Trophoblast cell (in vitro differentiated cells and primary cell): ENCODE measurements at places on chromosomes 7 and 10.

- no peak for DNase-seq
These were observed 36.6 kb downstream of the AMZ1 start for GRCh38 chr7:2724453-2725177.

GRCh38 chr7:74627661-74628411, 29.7 kb upstream of the GTF2I start:
- DNase-seq: no peak

DNA sequence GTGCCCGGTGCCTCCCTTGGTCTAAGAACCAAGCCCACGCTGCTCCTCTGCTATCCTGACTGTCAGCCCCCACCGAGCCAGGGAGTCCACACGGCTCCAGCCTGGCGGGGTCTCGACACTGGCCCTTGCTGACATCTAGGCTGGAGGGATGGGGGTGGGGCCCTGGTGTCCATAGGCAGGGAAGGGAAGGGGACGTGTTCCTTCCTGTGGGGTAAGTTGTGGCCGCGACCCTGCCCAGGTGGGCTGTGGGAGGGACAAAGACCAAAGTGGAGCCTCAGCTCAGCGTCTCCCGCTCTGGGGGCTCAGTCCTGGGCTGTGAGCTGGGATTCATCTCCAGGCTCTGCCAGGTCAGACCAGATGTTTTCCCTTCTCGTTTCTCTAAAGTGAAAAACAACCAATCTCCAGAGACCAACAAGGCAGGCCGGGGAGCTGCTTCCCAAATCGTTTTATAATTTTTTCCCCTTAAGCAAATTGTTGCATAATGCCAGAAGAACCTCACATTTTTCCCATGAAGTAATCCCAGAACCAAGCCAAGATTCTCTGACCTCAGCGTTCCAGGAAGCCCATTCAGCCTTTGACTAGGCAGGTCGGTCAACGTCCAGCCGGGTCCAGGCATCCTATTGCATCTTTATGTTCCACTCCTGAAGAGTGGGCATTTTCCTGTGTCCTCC, 101.2 kb downstream of the RGS10 start:
- DNase-seq: peak; percentile 1

GRCh38 chr7:84482476-84482875, 287.9 kb upstream of the SEMA3A start:
- DNase-seq: no peak

- peak; percentile 85 for DNase-seq
These were observed 160.9 kb upstream of the NEBL start for GRCh38 chr10:21057989-21058388.

- DNase-seq: no peak
These were observed 161.1 kb downstream of the GRM8 start for GRCh38 chr7:127091620-127092019.

DNA sequence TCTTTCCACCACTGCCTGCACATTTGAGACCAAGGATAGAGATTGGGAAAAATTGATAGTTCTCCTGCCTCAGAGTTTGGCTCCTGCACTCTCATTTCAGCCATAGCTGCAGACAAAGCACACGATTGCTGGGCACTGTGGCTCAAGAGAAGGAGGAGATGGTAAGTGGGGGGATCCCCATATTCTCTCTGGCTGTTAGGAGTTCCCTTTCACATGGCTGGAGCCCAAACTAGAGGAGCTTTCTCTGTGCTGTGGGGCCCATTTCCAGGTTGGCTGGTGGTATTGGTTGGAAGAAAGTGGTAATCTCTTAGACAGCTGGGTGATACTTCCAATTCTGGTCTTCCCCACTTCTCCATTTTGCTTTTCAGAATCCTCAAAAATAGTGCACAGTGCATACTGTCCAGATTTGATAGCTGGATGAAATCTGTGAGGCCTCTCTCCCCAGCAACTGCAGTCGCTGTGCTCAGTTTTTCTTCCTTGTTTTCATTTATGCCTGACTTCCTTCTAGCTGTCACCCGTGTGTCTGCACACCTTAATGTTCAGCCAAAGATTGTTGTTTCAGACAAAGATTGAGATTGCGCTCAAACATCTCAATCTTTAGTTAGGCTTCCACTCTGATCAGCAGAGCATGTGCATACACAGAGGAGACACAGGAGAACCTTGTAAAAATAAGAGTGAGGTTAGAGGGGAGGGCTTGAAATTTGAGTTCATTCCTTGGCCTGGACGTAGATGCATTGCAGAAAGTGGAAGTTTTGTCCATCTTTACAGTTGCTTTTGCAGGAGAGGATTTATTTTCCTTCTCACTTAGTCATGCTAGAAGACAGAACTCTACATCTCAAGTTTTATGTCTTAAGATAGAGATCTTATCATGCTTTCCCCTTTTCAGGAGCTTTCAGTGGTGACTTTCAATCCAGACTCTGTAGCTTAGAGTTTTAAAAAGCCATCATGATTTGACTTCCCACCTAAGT, 28.6 kb downstream of the RABGEF1 start:
- no peak for DNase-seq

DNA sequence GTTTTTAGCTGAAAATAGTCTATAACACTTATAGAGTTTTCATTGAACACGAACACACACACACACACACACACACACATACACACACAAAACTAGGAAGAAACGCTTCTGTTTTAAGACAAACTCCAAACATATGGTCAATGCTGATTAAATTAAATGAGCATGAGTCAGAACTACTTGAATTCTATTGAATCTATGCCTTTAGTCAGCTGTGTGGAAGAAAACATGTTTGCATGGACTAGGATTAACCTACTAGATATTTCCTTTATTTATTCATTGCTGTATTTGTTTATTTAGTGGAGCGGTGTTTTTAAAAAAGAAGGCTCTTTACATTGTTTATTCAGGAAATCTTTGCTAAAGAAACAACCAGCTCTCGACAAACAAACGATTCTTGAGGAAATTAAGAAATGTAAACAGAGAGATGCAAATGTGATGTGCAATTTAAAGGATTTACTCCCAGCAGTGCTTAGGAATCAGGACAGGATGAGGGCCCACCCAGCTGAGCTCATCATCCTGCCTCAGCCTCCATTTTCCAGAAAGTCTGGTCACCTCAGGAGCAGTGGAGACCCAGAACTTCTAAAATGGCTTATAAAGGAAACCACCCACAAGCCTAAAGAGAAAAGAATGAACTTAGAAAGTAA, 83.2 kb downstream of the PDE1C start:
- no peak for DNase-seq

- DNase-seq: no peak
These were observed 8.0 kb upstream of the CALU start for GRCh38 chr7:128731184-128731583.

- DNase-seq: no peak
These were observed 234.0 kb upstream of the SP4 start for GRCh38 chr7:21193895-21194294.

- DNase-seq: no peak
These were observed 4.0 kb downstream of the CRYGN start for GRCh38 chr7:151435971-151436370.

DNA sequence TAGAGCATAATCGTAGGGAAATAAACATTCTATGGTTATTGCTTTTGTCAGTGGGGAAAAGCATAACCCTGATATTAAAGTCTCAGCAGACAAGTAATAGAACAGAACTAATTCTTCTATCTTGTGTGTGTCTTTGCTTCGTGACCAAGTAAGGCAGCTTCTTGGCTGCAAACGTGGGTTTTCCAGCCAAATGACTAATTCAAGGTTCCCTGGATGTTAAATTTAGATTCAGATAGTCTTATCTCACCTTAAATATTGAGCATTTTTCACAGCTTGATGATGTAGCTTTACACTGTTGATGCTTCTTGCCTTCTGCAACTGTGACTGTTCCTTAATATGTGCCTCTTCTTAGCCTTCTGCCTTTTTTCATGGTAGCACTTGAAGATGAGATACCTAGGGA, 113.0 kb downstream of the EXOC4 start:
- DNase-seq: no peak

DNA sequence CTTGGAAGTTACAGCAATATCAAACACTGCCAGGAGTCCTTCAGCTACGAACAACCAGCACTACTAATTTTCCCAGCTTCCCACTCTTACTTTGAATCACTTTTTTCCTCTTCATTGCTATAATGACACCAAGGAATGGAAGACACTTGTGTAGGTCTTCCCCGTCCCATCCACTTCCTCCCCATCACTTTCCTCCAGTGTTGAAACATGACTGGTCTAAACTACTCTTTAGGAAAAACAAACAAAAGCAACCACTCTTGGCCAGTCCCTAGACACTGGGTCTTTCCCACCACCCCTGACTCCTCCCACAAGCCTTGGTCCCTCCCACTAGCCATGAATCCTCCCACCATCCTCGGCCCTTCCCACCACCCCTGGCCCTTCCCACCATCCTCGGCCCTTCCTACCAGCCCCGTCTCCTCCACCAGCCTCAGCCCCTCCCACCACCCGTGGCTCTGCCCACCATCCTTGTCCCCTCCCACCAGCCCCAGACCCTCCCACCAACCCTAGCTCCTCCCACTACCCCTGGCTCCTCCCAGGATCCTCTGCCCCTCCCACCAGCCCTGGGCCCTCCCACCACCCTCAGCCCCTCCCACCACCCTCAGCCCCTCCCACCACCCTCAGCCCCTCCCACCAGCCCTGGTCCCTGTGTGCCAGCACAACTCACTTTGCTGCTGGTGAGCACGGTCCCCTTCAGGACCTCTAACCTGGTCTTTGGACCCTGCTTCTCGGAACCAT, 68.5 kb downstream of the CXCL12 start:
- peak; percentile 72 for DNase-seq

GRCh38 chr7:85328456-85328998, 141.7 kb upstream of the SEMA3D start:
- DNase-seq: no peak

- DNase-seq: no peak
These were observed 414.2 kb upstream of the MTPN start for GRCh38 chr7:136391371-136391770.

DNA sequence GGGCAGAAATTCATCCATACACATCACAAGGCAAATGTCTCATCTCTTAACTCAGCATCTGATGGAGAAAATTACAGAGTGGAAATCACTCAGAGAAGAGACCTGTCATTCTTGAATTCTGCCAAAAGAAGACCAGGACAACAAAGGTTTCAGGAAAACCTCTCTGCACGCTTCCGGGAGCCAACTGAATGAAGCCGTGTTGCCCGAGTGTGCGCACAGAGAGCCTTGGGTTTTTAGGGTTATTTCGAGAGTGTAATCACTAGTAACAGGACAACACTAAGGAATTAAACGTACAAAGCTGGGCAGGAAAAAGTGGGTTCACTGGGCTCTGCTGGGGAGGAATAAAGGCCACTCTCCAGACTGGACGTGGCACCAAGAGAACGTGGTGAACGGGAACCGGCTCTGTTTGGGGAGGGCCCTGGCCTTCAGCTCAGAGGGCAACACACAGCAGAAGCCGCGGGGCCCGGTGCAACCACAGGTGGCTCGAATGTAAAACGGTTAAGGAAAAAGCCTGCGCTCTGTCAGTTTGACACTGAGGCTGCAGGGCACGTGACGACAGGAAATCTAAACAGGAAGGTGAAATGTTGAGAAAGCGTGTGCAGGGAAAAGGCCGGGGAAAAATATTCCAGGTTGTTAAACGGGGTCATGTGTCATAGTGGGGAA, 331.5 kb downstream of the DNAJB6 start:
- no peak for DNase-seq
